A549 treated with DMSO at 1 μM for 4 hours (cell line): ENCODE measurements at places on chromosomes 6 and 20. TPM values are rescaled to one million over a fixed set of nuclear protein-coding genes. Genes with fewer than 3 reads are reported as not detected.

PAX1 gene
- 0.05 TPM in 1 of 5 replicates, not detected in the others for total RNA-seq

TCF21 gene
- total RNA-seq = 0.02 to 0.12 TPM (median 0.05 TPM) in 5 replicates

ECT2L gene
- total RNA-seq = not detected in 5 replicates

VSTM2L gene
- 6.2 to 7.2 TPM (median 7.1 TPM) in 5 replicates for total RNA-seq

KCNB1 gene
- total RNA-seq = 0.26 to 1.1 TPM (median 0.29 TPM) in 5 replicates

C6orf163 gene
- 0.15 to 0.19 TPM (median 0.17 TPM) in 3 of 5 replicates, not detected in the others for total RNA-seq

TCP11 gene
- total RNA-seq = not detected in 5 replicates

PHACTR1 gene
- total RNA-seq = 0.05 TPM in 1 of 5 replicates, not detected in the others

SPATS1 gene
- not detected in 5 replicates for total RNA-seq

NT5E gene
- 31.5 to 51.7 TPM (median 39.4 TPM) in 5 replicates for total RNA-seq

CDSN gene
- total RNA-seq = not detected in 5 replicates

CLVS2 gene
- total RNA-seq = 0.01 to 0.08 TPM (median 0.07 TPM) in 5 replicates

SNX9 gene
- 27.3 to 35.4 TPM (median 31.2 TPM) in 5 replicates for total RNA-seq

MCHR2 gene
- not detected in 5 replicates for total RNA-seq

HLA-DQA2 gene
- not detected in 5 replicates for total RNA-seq

SLC26A8 gene
- total RNA-seq = not detected in 5 replicates

TRIM10 gene
- not detected in 5 replicates for total RNA-seq

HEY2 gene
- total RNA-seq = 0.06 to 0.09 TPM (median 0.08 TPM) in 5 replicates

PHACTR2 gene
- 4.4 to 5.8 TPM (median 5.7 TPM) in 5 replicates for total RNA-seq

SCRT2 gene
- not detected in 5 replicates for total RNA-seq

KIAA1755 gene
- total RNA-seq = 0.12 to 0.29 TPM (median 0.15 TPM) in 5 replicates

DDO gene
- 0.07 to 0.19 TPM (median 0.08 TPM) in 5 replicates for total RNA-seq

TPMT gene
- 5.9 to 7.5 TPM (median 6.9 TPM) in 5 replicates for total RNA-seq

CLDN20 gene
- total RNA-seq = not detected in 5 replicates

MDFI gene
- total RNA-seq = 0.61 to 1.0 TPM (median 0.82 TPM) in 5 replicates

TPD52L1 gene
- 43.9 to 52.4 TPM (median 45.8 TPM) in 5 replicates for total RNA-seq

BHLHE23 gene
- total RNA-seq = not detected in 5 replicates
